ENCODE measurements at places on chromosomes 3 and 15.

DNA sequence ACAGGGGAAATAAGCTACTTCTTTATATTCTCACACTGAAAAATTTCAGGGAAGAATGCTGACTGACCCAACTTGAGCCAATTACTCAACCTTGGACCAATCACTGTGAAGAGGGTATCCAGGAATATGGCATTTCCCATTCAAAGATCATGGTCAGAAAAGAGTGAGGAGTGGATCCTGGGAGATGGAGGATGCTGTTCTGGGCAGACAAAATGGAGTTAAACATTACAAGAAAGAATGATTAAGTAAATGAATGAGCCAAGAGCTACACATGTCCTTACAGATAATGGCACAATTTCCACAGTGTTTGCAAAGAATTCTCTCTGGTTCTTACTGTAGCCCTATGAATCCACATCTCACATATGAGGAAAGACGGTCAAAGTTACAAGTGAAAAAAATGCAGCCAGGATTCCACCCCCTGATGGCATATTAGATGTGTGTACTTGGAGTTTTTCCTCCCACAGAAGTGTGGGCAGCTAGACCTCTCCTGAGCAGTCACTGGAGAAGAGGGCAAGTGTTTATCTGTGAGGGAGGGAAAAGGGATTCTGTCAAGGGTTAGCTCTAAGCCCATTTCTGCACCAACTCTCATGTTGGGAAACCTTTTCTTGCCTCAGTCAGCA, 33.8 kb downstream of the AMOTL2 start:
- no peak for DNase-seq

- no peak for DNase-seq
Measured at GRCh38 chr3:146881966-146882760, 277.0 kb upstream of the PLSCR5 start.

GRCh38 chr3:119211193-119211592, 29.5 kb downstream of the B4GALT4 start:
- no peak for DNase-seq

DNA sequence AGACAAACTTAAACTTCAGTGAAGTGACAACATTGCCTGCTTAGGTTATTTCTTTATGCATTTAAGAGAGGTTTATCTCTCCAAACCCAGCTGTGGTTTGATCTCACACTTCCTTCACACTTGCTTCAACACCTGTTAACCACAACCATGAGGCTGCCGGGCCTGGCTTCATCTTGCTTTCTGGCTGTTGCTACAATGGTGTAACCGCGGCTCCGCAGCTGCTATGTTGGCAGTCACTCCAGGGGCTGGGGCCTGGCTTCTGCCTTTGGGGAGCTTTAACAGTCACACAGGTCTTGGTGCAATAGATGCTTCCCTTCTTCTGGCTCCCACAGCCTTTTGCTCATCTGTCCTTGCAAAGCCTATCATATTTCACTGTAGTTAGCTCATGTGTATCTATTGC, 72.9 kb upstream of the MNS1 start:
- no peak for DNase-seq

- DNase-seq: no peak
Measured at GRCh38 chr3:100910986-100911385, 82.2 kb downstream of the ABI3BP start.

GRCh38 chr3:68363796-68364195, 568.6 kb downstream of the TAFA4 start:
- no peak for DNase-seq

- no peak for DNase-seq
Measured at GRCh38 chr3:133293397-133294110, 106.3 kb upstream of the BFSP2 start.

DNA sequence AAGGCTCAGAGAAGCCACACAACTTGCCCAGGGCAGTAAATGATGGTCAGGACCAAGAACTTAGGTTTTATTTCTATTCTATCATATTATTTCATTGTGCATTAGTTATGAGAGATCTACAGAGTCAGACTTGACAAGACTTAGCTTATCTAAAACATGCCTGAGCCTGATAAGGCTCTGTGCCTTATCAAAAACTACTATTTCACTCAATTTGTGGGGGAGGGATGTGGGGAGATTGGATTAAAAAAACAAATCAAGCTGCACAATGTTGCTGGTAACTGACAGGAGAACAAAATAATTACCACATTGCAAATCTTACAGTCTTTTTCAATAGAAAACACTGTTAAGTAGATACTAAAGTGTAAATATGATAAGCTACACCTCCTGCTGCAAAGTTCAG, 16.0 kb downstream of the HACD2 start:
- no peak for DNase-seq

DNA sequence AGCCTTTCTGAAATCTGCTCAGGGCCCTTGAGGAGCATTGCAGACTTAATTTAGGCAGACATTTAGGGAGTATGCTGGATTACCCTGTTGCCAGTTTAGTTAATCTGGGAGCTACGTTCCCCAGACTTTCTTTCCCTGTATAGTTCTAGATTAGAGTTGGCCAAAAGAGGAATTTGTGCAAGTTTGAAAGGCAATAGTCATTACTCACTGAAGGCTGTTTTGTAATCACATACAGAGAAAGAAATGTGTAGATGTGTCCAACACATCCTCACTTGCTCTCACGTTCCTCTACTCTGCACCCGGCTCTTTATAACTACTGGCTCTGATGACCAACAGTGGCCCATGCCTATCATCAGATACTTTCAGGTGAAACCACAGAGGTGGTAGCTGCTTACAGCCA, 24.2 kb downstream of the MASP1 start:
- no peak for DNase-seq

DNA sequence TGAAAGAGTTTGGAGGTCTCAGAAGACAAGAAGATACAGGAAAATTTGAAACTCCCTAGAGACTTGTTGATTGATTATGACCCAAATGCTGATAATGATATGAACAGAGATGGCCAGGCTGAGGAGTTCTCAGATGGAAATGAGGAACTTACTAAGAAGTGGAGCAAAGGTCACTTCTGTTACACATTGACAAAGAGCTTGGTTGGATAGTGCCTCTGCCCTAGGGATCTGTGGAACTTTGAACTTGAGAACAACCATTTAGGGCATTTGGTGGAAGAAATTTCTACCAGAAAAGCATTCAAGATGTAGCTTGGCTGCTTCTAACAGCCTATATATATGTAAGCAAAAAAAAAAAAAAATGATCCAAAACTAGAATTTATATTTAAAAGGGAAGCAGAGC, 48.9 kb upstream of the NAALADL2 start:
- DNase-seq: no peak

GRCh38 chr3:148643389-148643840, 54.3 kb upstream of the AGTR1 start:
- DNase-seq: no peak

- DNase-seq: peak; percentile 6
Measured at GRCh38 chr3:147945968-147946519, 536.9 kb downstream of the ZIC1 start.

- DNase-seq: no peak
Measured at GRCh38 chr3:9402410-9403228, 5.2 kb downstream of the SETD5 start.

GRCh38 chr15:25509703-25510102, 70.9 kb upstream of the UBE3A start:
- DNase-seq: no peak

DNA sequence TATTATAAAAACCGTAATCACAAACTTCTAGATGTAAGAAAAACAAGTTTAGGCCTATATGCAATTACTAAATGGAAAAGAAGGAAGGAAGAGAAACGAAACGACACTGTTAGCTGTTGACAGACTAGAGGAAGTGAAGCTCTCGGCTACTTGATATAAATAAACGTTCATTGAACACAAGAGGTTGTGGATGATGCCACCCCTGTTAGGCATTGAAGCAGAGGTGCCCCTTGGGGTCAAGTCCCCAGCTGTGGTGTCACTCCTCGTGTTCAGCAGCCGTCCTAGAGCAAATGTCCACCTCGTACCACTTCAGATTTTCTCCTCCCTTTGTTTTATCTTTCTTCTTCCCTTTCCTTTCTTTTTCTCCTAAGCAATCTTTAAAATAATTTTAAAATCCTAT, 146.5 kb upstream of the UBE2E1 start:
- DNase-seq: peak; percentile 71

DNA sequence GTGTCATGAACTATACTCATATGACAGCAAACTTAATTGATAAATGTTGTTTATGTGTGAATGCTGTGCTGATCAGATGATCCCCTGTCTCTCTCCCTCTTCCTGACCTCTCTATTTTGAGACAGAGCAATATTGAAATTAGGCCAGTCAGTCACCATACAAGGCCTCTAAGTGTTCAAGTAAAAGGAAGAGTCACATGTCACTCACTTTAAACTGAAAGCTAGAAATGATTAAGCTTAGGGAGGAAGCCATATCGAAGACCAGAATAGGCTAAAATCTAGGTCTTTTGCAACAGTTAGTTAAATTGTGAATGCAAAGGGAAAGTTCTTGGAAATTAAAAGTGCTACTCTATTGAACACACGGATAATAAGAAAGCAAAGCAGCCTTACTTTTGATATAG, 498.6 kb downstream of the ZPLD1 start:
- DNase-seq: no peak

GRCh38 chr3:47870156-47870555, 67.2 kb downstream of the DHX30 start:
- DNase-seq: no peak

- DNase-seq: no peak
Measured at GRCh38 chr15:49471733-49472132, 48.7 kb downstream of the FGF7 start.

DNA sequence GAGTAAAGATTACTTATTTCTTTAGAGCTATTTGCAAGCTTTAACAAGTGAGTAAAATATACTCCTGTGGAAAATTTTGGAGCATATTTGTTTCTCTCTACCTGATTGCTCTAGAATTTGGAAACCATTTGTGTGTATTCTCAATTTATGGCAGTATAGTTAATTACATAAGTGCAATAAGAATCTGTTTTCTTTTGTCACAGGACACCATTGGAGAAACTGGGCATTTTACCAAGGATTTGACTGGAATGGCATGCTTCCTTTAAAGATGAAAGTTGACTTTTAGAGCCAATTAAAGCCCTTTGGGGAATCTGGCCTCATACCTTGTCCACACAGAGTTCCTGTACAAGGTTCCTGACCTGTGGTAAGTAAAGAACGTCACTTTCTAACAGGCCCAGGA, 38.4 kb downstream of the PAQR5 start:
- no peak for DNase-seq

- DNase-seq: no peak
Measured at GRCh38 chr3:90080988-90081387, 973.6 kb downstream of the EPHA3 start.

GRCh38 chr3:81558106-81558505, 203.3 kb downstream of the GBE1 start:
- no peak for DNase-seq

- DNase-seq: no peak
Measured at GRCh38 chr3:2041931-2042330, 56.7 kb upstream of the CNTN4 start.

DNA sequence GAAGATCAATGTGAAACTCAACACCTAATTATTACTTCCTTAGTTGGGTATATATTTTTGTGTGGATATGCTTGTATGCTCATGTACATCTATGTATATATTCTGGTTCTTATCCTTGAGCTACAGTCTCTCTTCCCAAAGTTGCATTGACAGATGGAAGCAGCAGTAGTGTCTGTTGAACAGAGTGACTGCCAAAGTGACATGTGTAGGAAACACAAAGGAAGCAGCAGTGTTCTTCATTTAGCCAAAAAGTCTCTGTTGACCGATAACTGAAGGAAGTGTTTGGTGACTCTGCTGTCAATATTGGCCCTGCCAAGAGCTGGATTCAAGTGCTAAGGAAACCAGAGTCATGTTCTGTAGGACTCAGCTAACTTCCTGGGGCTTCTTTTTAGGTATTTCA, 123.8 kb downstream of the C3orf70 start:
- no peak for DNase-seq

DNA sequence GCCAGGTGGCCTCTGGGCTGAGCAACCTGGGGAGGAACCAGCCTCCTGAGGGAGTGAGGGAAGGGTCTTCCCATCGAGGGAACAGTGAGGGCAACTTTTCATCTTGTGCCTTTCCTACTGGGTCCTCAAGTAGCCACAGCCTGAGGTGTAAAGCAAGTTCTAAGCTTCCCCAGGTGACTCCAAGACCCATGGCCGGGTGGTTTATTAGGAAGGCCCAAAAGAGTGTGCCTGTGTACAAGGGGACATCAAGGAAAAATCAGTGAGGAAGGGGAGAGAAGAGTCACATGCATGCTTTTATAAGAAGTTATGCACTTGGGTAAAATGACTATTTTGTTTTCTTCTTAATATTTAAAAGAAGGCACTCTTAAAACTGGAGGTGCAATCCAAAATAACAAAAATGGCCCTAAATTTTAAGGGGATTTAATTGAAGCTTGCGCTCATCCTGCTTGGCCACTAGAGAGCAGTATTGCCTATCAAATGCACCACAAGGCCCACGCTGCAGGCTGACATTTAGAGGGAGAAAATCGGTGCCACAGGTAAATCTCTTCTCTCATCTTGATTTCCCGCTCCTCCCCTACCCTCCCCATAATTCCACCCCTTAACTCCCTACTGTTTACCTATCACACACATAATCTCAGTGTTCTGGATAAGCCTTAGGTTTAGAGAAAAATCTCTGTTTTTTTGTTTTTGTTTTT, 6.7 kb downstream of the NANOGP8 start:
- DNase-seq: peak; percentile 52

DNA sequence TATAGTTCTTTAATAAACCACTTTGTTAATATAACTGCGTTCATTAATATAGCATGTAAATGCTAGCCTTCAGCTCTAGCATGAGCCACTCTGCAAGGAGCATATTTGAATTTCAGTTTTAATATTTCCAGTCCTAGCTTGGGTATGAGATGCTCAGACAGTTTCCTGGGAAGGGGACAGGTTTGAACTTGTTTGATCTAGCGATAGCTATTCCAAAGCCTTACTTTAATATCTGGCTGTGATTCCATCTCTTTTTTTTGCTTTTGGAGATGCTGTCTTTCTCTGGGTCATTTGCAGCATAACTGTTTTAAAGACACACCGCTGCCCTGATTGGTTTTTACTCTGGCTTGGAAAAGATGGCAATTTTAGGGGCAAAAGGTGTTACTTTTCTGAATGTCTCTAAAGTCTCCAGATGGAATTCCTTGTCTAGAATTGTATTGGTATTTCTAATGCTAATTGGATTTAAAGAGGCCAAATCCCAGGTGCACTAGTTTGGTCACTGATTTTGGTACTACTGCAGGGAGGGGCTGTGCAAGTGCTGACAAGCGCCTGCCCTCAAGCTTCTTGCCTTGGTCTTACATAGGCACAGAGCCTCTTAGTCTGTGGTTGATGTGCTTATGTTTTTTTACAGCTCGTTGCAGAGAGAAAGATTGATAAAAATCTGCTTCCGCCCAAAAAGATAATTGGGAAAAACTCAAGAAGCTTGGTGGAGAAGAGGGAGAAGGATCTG, 2.8 kb downstream of the NISCH start:
- DNase-seq: no peak

GRCh38 chr15:60191821-60192220, 187.7 kb downstream of the FOXB1 start:
- no peak for DNase-seq

- DNase-seq: no peak
Measured at GRCh38 chr3:52539010-52539653, 2.7 kb downstream of the UQCC5 start.

DNA sequence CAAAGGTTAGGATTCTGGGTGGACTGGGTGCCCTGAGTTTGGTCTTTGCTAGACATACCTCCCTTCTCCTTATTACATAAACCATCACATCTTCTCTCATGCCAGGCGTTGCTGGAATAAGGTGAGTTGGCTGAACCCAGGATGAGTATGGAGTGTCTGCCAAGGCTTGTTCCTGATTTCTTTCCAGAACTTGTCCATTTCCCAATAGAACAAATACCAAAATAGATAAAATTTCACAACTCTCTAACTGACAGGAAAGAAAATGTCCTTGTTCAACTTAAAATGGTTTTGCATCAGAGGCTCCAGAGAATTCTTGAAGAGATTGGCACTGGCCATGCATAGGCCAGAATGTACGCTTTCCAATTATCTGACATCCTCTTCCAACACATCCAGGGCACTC, 291.9 kb downstream of the IGSF11 start:
- DNase-seq: no peak
